ENCODE measurements at places on chromosomes 11 and 22.

DNA sequence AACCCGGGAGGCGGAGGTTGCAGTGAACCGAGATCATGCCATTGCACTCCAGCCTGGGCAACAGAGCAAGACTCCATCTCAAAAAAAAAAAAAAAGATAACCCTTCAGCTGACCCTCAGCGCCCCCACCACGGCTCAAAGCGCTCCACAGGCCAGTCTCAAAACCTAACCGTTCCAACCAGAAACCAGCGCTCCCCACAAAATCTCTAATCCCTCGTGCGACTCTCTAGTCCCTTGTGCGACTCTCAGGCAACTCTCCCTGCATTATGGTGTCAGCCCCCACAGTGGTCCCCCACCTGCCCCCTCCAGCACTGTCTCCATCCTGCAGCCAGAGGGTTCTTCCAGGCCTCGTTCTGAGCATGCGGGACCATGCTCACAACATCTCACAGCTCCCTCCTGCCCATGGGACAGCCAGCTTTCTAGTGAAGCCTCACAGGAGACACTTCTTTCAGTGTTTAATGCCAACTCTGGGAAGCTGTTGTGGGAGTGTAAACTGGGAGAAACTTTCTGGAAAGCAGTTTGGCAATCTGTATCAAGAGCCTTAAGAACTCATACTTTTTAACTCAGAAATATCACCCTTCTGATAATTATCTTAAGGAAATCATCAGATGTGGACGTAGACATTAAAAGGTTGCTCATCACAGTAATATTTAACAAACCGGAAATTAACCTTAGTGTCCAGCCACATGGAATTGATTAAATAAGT is 4.2 kb upstream of the RASGRP2 start:
- no peak for DNase-seq

GRCh38 chr22:44540756-44541670 is 43.0 kb upstream of the RTL6 start:
- DNase-seq: no peak

GRCh38 chr22:29307596-29308147 is 1.2 kb downstream of the GAS2L1 start:
- no peak for DNase-seq

- no peak for DNase-seq
Measured at GRCh38 chr11:35058669-35059434, 80.1 kb upstream of the CD44 start.

GRCh38 chr11:73195191-73196007 is 22.7 kb upstream of the P2RY2 start:
- peak; percentile 37 for DNase-seq

DNA sequence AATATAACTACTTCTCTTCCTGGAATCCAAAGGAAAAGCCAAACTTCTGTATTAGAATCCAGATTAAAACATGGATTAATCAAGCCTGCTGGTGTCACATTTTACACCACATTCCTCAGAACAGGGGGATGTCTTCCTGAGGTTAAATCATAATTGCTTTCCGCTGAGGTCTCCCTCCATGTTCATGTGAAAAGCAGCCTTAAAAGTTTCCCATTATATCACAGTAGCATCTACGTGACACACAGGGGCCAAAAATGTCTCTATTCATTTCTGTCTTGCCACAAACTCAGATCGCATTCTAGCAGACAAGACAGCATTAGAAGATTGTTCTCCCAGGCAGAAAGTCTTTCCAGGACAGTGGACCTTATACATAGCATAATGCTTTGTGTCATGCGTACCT is 788.7 kb downstream of the OPCML start:
- DNase-seq: no peak

DNA sequence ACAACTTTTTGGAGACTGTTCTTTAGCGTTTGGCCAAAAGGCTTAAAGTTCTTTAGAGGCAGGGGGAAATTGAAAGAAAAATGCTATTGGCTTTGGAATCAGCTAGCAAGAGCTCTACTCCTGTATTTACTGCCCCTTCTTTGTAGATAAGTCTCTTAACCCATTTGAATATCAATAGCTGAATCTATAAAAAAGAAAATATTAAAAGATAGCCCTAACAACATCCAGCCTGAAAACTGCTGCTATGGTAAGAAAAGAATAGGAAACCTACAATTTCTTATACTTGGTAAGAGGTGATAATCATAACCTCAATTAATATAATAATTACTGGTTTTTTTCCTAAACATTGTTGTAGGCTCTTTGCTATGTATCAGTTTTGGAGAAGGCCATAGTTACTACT is at the start of gene OR5B12:
OR5B12 (minus strand) TSS at position 101 of the 400 bp plus-strand sequence. CDS start 2,085 bp downstream, outside the sequence.
- DNase-seq: no peak

DNA sequence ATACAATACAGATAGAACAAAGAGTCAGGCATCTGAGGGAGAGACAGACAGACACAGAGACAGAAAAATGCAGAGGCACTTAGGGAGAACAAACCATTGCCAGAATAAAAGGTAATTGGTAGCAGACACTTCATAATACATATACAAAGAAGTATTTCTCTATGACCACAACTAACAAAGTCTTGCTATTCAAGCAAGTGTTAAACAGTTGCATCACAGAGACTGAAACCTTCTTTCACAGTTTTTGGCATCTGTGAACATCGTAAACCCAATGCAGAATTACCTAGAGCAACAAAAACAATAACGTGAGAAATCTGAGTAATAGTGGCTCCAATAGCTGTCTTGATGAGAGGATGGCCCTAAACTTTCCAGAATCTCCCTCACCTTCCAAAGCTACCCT is 116.4 kb downstream of the BLID start:
- DNase-seq: no peak

DNA sequence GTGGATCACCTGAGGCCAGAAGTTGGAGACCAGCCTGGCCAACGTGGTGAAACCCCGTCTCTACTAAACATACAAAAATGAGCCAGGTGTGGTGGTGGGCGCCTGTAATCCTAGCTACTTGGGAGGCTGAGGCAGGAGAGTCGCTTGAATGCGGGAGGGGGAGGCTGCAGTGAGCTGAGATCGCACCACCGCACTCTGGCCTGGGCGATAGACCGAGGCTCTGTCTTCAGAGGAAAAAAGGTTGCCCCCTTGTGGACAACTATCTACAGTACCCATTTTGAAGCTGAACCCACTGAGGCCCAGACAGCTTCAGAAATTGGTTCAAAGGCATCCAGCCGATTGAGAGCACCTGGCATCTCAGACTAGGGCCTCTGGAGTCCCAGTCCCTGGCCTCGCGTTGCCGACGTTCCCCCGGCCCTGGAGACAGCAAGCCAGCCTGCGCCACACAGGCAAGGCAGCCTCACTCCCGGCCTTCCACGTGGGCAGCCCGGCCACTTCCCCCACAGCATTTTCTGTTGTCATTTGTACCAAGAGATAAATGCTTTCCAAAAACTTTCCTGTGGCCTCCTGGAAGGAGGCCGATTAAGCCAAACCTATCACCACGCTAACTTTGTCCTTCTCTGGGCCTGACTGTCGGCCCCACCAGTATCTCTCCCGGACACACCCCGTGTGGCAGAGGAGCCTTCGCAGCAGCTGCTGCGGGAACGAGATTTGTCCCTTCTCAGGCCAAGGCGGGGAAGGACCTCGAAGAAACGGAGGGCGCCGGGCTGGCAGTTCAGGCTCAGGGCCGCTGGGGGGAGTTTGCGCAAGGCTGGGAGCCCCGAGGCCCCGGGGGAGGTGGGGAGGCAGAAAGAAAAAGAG is 82.8 kb downstream of the FLI1 start:
- DNase-seq: peak; percentile 69

- no peak for DNase-seq
Measured at GRCh38 chr11:22674470-22675439, 8.3 kb downstream of the GAS2 start.

DNA sequence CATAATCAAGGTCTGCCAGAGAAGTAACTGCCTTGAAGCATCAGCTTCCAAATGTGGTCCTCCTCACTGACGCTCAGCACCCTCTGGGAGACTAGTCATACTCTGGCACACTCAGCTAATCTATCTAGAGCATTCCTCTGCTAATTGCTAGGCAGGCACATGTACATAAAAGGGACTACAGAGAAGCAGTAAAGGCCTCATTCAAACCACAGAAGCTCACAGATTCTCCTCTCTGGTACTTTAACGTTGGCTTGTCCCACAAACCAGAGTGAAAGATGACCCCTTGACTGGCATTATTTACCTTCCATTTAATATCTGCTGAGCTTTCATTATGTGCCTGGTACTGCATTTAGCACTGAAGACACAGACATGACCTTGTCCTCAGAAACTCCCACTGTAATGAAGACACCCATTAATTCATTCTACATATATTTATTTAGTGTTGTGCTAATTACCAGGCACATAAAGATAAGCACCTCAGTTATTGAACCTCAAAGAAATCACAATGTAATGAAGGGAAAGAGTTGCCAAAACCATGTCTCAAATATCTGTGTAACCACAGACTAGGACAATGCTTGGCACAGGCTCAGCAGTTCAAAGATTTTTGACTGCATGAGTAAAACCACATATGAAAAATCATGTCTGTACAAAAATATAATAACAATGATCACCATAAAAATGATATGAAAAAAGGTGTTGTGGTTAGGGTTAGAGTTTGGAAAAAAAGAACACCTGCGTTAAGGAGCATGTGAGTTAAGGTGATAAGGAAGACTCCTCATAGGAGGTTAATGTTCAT is 550.4 kb downstream of the DLG2 start:
- DNase-seq: no peak

- no peak for DNase-seq
Measured at GRCh38 chr22:20106205-20106848, 9.6 kb upstream of the RANBP1 start.

GRCh38 chr11:130054966-130055365 is 14.7 kb upstream of the APLP2 start:
- DNase-seq: no peak

DNA sequence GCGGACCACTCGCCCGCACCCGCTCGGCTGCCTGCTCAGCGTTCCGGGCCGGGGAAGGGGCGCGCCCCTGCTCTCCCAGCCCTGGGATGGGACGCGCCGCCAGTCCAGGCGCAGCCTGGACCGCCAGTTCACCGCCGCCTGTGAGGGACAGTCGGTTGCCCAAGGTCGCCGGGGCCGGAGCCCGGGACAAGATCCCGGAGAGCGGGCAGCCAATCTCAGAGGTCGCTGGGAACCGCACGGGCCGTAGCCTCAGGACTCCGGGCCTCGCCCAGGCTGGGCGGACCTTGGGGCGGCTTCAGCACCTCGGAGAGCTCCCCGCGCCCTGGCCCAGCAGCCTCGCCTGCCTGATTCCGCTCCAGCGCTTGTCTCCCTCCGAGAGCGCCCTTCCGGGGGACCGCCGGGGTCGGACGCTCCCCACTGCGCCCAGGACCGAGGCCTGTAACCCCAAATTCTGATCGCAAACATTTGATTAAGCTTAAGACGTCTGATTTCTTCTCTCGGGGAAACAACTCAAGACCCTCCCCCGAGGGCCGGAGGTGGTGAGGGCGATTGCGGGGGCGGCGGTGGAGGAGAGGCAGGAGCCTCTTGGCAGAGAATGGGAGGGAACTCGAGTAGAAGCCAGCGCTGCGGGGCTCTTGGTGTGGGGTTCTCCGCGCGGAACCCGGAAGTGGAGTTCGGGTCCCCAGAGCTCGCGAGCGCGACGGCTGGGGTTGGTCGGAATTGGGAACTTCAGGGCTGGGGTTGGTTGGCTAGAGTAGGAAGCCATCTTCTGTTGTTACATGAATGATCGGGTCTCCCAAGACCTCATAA is 1.1 kb upstream of the CHRM4 start:
- DNase-seq: peak; percentile 91

DNA sequence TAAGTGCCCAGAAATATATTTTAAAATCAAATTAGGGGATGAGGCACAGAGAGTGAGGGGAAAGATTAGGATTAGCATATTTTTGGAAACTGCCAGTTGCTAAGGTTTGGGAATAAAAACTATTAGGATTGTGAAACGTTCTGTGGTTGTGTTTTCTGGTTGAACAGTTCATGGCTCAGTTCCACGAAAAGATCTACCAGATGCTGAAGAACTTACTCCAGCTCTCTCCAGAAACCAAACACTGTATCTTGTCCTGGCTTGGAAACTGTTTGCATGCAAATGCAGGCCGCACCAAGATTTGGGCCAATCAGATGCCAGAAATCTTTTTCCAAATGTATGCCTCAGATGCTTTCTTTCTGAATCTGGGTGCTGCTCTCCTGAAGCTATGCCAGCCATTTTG is 15.3 kb downstream of the UBE4A start:
- no peak for DNase-seq

DNA sequence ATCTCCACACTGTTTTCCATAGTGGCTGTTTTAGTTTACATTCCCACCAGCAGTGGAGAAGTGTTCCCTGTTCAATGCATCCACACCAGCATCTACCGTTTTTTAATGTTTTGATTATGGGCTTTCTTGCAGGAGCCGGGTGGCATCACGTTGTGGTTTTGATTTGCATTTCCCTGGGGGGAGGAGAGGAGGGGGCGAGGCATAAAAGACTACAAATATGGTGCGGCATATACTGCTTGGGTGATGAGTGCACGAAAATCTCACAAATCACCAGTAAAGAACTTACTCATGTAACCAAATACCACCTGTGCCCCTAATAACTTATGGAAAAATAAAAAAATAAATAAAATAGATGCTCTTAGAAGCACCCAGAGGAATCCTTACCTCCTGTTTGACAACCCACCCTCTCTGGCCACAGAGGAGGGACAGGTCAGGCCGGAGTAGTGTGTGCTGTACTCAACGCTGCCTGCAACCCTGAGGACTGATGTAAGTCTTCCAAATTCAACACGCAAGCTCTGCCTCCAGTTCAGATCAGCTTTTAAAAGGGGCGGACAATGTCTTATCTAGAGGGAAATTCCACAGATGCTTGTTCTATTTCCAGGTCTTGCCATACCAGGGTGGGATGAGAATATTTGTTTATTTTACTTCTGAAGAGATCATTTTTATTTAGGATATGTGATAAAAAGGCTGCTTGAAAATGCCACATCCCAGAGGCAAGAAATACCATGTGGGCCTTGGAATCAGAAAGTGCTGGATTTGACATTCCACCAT is 329.6 kb upstream of the B3GAT1 start:
- DNase-seq: no peak

DNA sequence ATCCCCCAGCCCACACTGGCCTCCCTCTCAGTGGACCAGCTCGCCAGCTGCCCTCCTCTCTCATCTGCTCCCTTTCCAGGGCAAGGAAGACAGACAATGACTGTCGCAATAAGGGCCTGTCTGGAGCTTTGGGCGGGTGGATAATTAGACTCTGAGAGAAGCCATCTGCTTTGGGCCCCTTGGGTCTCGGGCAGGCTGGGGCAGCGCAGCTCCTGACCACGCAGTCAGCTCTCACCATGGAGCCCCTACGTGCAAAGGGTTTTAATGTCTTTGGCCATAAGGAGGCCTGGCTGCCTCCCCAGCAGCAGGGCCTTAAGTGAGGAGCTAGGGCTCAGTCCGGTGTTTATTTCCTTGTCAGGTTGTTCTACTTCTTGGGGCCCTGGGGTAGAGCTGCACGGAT is 153.9 kb downstream of the CHST1 start:
- DNase-seq: no peak

DNA sequence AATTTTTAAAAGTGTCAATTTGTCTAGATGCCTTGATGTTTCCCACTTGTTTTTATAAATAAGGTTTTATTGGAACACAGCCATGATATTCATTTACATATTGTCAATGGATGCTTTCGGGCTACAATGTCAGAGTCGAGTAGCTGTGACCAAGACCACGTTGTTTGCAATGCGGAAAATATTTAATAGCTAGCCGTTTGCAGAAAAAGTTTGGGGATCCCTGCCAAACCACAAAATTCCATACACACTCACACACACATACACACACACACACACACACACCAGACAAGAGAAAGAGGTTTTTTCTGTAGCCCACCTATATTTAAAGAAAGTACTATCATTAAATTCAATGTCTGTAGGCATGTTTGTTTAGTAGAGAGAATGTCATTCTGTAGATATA is 58.3 kb downstream of the TYR start:
- DNase-seq: no peak
